ENCODE measurements at places on chromosomes 3 and 15. TPM values are rescaled to one million over a fixed set of nuclear protein-coding genes. Genes with fewer than 3 reads are reported as not detected.

GRCh38 chr3:124669470-124669869, 60.8 kb upstream of the UMPS start:
- H3K27me3 ChIP-seq, result no peaks in the 10 kb centered on the region
- no peak overlapping the region for H3K27ac ChIP-seq
- H3K36me3 ChIP-seq, result no peaks in the 10 kb centered on the region
- no peak overlapping the region for H3K4me3 ChIP-seq
- no peak for DNase-seq
- peaks cover 28% of the 10 kb centered on the region for H3K4me1 ChIP-seq

DNA sequence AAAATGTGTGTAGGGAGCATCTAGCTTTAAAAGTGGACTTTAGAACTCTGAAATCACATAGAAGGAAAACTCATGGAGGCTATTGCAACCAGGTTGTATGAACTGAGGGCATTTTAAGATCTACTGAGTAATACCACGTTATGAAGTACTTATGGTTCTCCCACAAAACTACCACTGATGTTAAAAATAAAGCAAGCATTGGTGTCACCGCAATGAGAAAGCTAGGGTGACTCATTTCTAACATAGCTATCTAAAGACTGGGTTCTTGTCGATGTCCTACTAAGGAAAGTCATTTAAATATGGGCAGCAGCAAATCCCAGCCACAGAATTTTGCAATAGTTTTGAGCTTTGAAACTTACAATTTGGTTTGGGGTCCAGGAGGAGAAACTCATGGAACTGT, 584.8 kb downstream of the DIPK2A start:
- no peak for DNase-seq
- no peak overlapping the region for H3K27ac ChIP-seq
- H3K36me3 ChIP-seq, result no peaks in the 10 kb centered on the region
- no peaks in the 10 kb centered on the region for H3K27me3 ChIP-seq

DNA sequence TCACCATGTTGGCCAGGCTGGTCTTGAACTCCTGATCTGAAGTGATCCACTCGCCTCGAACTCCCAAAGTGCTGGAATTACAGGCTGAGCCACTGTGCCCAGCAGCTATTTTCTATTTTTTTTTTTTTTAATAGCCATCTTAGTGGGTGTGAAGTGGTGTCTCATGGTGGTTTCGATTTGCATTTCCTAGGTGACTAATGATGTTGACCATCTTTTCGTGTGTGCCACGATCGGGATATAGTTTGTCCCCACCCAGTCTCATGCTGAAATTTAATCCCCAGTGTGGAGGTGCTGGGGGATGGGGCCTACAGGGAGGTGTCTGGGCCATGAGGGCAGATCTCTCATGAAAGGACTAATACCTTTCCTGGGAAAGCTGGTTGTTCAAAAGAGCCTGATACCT, 41.8 kb upstream of the MUC13 start:
- no peak overlapping the region for H3K4me3 ChIP-seq
- H3K27me3 ChIP-seq, result no peaks in the 10 kb centered on the region
- no peak overlapping the region for H3K27ac ChIP-seq
- DNase-seq, result no peak
- H3K36me3 ChIP-seq, result peaks cover 45% of the 10 kb centered on the region

The FAM98B gene
- 27.5 TPM for total RNA-seq

DNA sequence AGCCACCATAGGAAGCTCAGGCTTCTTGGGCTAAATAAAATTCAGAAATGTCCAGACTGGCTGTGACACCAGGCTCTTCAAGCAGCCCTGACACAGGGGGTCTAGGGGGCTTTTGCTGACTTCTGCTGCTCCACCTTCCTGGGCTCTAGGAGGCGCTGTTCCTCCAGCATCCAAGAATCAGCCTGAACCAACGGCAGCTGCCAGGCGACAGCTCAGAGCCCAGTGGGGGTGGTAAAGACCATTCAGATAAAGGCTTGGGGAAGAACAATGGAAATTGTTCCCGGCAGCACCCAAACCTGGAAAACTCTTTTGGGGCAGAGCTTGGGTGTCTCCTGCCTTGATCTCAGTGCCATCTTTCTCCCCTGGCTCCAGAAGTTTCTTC, 21.6 kb upstream of the PSTPIP1 start:
- H3K27ac ChIP-seq, result no peak overlapping the region
- no peaks in the 10 kb centered on the region for H3K27me3 ChIP-seq
- no peaks in the 10 kb centered on the region for H3K36me3 ChIP-seq
- no peak overlapping the region for H3K4me3 ChIP-seq

DNA sequence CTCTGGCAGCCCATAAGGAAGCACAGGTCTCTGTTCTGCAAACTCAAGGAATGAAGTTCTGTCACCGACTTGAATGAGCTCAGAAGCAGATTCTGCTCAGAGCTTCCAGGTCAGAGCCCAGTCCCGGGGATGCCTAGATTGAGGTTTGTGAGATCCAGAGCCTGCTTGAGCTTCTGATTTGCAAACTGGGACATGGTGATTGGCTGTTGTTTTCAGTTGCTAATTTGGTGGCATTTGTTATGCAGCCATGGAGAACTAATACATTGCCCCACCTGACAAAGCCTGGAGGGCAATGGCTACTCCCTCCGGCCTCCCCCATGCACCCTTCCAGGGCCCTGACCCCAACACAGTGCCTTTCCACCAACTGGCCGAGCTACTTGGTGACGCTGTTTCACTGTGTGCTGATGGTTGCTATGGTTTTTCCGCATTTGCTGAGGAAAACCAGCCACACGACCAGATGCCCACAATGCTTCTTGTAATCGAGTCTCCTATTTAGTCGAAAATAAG, 379.5 kb upstream of the ATP10A start:
- H3K36me3 ChIP-seq, result no peaks in the 10 kb centered on the region
- no peak overlapping the region for H3K4me3 ChIP-seq
- H3K4me1 ChIP-seq, result no peaks in the 10 kb centered on the region
- no peaks in the 10 kb centered on the region for H3K27me3 ChIP-seq

DNA sequence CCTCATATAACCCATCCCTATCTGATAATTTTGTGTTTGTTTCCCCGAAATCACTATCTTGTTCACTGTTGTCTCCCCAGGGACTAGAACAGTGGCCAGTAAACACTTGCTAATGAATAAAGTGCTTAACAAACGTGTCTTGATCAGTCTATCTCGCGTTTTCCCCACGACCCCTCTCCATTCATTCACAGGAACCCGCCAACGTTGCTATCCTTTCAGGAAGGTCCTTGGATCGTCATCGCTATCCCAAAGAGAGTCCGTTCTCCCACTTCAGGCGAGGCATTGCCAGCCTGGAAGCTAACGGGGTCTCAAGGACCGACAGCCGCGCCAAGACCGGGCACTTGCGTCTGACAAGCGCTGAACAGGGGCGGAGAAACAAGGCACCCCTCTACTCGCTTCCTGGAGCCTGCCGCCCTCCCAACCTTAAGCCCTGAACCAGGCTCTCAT, 344 bp downstream of the LINS1 start:
- H3K4me3 ChIP-seq, result peak overlapping the region; percentile 89
- DNase-seq, result no peak
- peaks cover 5% of the 10 kb centered on the region for H3K36me3 ChIP-seq
- peaks cover 27% of the 10 kb centered on the region for H3K4me1 ChIP-seq
- peak overlapping the region; percentile 80 for H3K27ac ChIP-seq

All from natural killer cell (primary cell).